ENCODE measurements at places on chromosomes 16 and 17. TPM values are rescaled to one million over a fixed set of nuclear protein-coding genes. Genes with fewer than 3 reads are reported as not detected.

- DNase-seq: no peak
Measured at GRCh38 chr17:9432134-9432885, 143.3 kb downstream of the STX8 start.

GRCh38 chr17:1695365-1695764 is 10.7 kb upstream of the PRPF8 start:
- no peak for DNase-seq

Gene C16orf89
- total RNA-seq: not detected

- no peak for DNase-seq
Measured at GRCh38 chr17:60745544-60745943, 67.9 kb downstream of the BCAS3 start.

DNA sequence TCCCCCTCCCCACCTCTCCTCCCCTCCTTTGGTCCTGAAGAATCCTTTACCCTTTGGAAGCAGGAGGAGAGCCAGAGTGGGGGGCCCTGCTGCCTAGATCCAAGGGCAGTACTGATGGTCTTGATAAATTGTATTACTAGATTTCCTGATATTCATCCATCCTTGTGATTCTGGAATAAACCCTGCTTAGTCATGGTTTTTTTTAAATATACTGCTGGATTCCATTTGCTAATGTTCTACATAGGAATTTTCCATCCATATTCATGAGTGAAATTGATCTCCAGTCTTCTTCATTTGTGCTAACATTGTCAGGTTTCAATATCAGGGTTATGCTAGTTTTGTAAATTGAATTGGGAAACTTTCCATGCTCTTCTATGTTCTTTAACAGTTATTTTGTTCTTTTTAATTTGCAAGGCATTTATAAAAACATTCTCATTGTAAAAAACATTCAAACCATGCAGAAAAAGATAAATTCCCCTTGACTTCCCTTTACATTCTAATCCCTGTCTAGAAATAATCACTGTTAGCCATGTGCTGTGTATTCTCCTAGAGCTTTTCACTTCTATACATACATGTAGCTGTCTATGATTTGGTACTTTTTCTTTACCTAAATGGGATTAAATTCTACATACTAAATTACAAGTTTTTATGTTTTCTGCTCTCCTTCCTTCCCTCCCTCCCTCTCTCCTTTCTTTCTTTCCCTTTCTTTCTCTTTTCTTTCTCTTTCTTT is 56.7 kb downstream of the CCDC42 start:
- DNase-seq: no peak

Measured in activated CD8-positive, alpha-beta T cell treated with anti-CD3 and anti-CD28 coated beads for 36 hours (primary cell).